ENCODE measurements at places on chromosomes 6 and 20. TPM values are rescaled to one million over a fixed set of nuclear protein-coding genes. Genes with fewer than 3 reads are reported as not detected.

- H3K27ac ChIP-seq = peak overlapping the region; percentile 74
- peak overlapping the region; percentile 92 for H3K4me3 ChIP-seq
- H3K36me3 ChIP-seq = peaks cover 2% of the 10 kb centered on the region
- peaks cover 10% of the 10 kb centered on the region for H3K4me1 ChIP-seq
- peak; percentile 66 for DNase-seq
These were observed 8.9 kb downstream of the TTLL9 start for GRCh38 chr20:31879143-31879987.

Gene SNAP25
- total RNA-seq = not detected

DNA sequence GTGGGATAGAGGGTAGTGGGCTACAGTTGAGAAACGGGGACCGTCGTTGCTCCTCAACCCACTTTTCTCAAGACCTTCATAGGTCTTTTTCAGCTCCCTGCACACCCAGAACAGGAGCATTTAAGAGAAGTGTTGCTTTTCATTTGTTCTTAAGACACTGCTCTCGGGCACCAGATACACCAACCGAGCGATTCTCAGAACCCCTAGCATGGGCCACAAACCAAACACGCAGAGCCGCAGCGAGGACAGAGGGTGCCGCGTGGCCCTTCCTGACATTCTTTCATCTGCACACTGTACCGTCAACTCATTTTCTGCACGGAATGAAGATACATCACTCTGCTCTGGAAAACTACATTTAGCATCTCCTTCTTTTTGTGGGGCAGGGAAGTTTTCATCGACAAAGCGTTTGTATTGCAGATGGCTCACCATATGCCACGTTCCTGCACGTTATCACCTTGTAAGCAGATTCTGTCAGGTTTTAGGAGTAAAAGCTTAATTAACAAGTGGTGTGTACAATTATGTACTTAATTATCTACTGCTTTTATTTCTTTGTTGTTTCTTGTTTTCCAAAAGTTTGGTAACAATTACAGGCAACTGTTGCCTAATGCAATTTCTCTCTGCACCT, 70.4 kb upstream of the MLN start:
- no peak overlapping the region for H3K4me3 ChIP-seq
- H3K36me3 ChIP-seq = no peaks in the 10 kb centered on the region
- no peak overlapping the region for H3K27ac ChIP-seq
- H3K4me1 ChIP-seq = peaks cover 8% of the 10 kb centered on the region

Gene DOK5
- total RNA-seq = not detected

Gene C20orf204
- 10.4 TPM for total RNA-seq

Gene WRNIP1
- total RNA-seq = 34.0 TPM

- H3K4me1 ChIP-seq = no peaks in the 10 kb centered on the region
- no peaks in the 10 kb centered on the region for H3K27me3 ChIP-seq
- H3K36me3 ChIP-seq = no peaks in the 10 kb centered on the region
- no peak overlapping the region for H3K4me3 ChIP-seq
These were observed 732.5 kb downstream of the KIF16B start for GRCh38 chr20:15840636-15841301.

DNA sequence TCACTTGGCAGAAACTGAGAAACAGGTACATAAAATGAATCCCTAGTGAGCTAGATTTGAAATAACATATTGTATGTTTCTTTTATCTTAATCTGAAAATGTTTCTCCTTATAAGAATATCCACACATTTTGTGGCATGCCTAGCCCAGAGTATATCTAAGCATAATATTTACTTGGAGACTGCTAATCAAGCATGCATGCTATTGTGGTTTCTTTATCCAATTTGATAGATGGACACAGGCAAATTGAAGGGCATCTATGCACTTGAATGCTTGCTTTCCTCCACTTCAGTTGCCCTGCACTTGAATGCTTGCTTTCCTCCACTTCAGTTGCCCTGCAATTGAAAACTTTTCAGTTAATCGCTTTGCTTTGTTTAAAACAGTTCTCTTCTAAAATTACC, 729.8 kb downstream of the TBC1D32 start:
- no peak overlapping the region for H3K4me3 ChIP-seq
- H3K4me1 ChIP-seq = no peaks in the 10 kb centered on the region
- no peaks in the 10 kb centered on the region for H3K36me3 ChIP-seq
- no peaks in the 10 kb centered on the region for H3K27me3 ChIP-seq
- no peak for DNase-seq

- H3K27me3 ChIP-seq = peaks cover 24% of the 10 kb centered on the region
- no peaks in the 10 kb centered on the region for H3K4me1 ChIP-seq
- no peak overlapping the region for H3K27ac ChIP-seq
- H3K4me3 ChIP-seq = no peak overlapping the region
- no peaks in the 10 kb centered on the region for H3K36me3 ChIP-seq
- DNase-seq = no peak
These were observed 78.6 kb downstream of the FAXC start for GRCh38 chr6:99270826-99271225.

Gene DYNLT1
- 107 TPM for total RNA-seq

- H3K4me3 ChIP-seq = no peak overlapping the region
- H3K36me3 ChIP-seq = peaks cover 8% of the 10 kb centered on the region
- H3K27me3 ChIP-seq = no peaks in the 10 kb centered on the region
- DNase-seq = peak; percentile 49
These were observed 42.6 kb downstream of the UQCC2 start for GRCh38 chr6:33668914-33669313.

Gene ESR1
- total RNA-seq = 3.9 TPM

GRCh38 chr6:40550202-40551101, 36.7 kb downstream of the LRFN2 start:
- no peaks in the 10 kb centered on the region for H3K36me3 ChIP-seq
- H3K4me3 ChIP-seq = no peak overlapping the region
- no peak for DNase-seq

- no peak for DNase-seq
- H3K36me3 ChIP-seq = no peaks in the 10 kb centered on the region
- H3K4me3 ChIP-seq = no peak overlapping the region
- no peaks in the 10 kb centered on the region for H3K4me1 ChIP-seq
These were observed 244.8 kb upstream of the SYNCRIP start for GRCh38 chr6:85887461-85887860.

DNA sequence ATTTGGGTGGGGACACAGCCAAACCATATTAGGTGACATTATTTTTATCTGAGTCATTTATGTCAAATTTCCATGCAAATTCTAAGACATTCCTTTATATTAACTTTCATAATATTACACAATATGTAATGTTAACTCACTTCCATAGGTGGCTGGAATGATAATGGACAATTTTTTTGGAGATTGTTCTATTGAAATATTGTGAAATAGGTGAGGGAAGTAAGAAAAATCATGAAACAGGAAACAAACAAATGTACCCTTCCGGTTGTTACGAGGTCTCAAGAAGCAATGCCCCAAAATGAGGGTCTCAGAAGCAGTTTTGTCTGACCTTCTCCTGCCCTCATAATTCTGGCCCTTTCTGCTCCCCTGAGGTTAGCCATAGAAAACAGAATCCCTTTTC, 306.5 kb downstream of the HDGFL1 start:
- DNase-seq = no peak
- H3K4me1 ChIP-seq = no peaks in the 10 kb centered on the region
- H3K27me3 ChIP-seq = no peaks in the 10 kb centered on the region

- H3K4me3 ChIP-seq = no peak overlapping the region
- peaks cover 7% of the 10 kb centered on the region for H3K27me3 ChIP-seq
- no peaks in the 10 kb centered on the region for H3K36me3 ChIP-seq
- H3K27ac ChIP-seq = no peak overlapping the region
- DNase-seq = no peak
These were observed 175.1 kb downstream of the SCP2D1 start for GRCh38 chr20:18988701-18989100.

- H3K27me3 ChIP-seq = no peaks in the 10 kb centered on the region
- H3K27ac ChIP-seq = no peak overlapping the region
- no peaks in the 10 kb centered on the region for H3K36me3 ChIP-seq
- no peaks in the 10 kb centered on the region for H3K4me1 ChIP-seq
- no peak overlapping the region for H3K4me3 ChIP-seq
- no peak for DNase-seq
These were observed 222.6 kb downstream of the C6orf118 start for GRCh38 chr6:165086814-165087213.

Gene SMLR1
- total RNA-seq = not detected

- DNase-seq = no peak
- peaks cover 2% of the 10 kb centered on the region for H3K36me3 ChIP-seq
- H3K27me3 ChIP-seq = no peaks in the 10 kb centered on the region
- H3K4me1 ChIP-seq = peaks cover 3% of the 10 kb centered on the region
These were observed 20.1 kb downstream of the SLCO4A1 start for GRCh38 chr20:62662422-62662821.

Gene C6orf15
- not detected for total RNA-seq

GRCh38 chr6:52788478-52788877, 15.1 kb downstream of the GSTA1 start:
- H3K27me3 ChIP-seq = peaks cover 38% of the 10 kb centered on the region
- H3K27ac ChIP-seq = no peak overlapping the region
- no peaks in the 10 kb centered on the region for H3K36me3 ChIP-seq
- no peak for DNase-seq
- no peaks in the 10 kb centered on the region for H3K4me1 ChIP-seq
- no peak overlapping the region for H3K4me3 ChIP-seq

GRCh38 chr6:111283707-111284106, 196.4 kb downstream of the SLC16A10 start:
- H3K27ac ChIP-seq = no peak overlapping the region
- H3K4me1 ChIP-seq = peaks cover 2% of the 10 kb centered on the region
- no peaks in the 10 kb centered on the region for H3K36me3 ChIP-seq
- no peaks in the 10 kb centered on the region for H3K27me3 ChIP-seq

DNA sequence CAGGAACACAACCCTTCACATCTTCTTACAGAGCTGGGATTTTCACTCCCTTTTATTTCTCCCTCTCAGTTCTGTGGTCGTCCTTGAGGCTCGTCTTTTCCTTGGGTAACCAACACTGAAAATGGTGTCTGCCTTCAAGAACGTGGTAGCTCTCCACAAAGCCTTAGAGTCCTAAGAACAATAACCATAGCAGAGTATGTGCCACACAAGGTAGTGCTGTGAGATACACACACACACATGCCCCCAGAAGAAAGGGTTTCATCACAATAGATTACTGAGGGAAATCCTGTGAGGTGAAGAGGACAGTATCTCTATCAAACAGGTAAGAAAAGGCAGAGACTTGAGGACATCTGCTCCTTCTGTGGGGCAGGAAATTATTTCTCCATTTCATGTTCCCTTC, 104.8 kb upstream of the HDAC2 start:
- no peaks in the 10 kb centered on the region for H3K36me3 ChIP-seq
- H3K4me1 ChIP-seq = peaks cover 17% of the 10 kb centered on the region
- peak overlapping the region; percentile 79 for H3K27ac ChIP-seq
- no peaks in the 10 kb centered on the region for H3K27me3 ChIP-seq
- DNase-seq = no peak

GRCh38 chr20:47642118-47642517, 140.4 kb downstream of the NCOA3 start:
- H3K27ac ChIP-seq = no peak overlapping the region
- H3K27me3 ChIP-seq = no peaks in the 10 kb centered on the region
- DNase-seq = no peak
- H3K4me1 ChIP-seq = peaks cover 11% of the 10 kb centered on the region
- peaks cover 17% of the 10 kb centered on the region for H3K36me3 ChIP-seq

Gene EYS
- total RNA-seq = not detected

All from T-helper 17 cell (primary cell).